ENCODE measurements at places on chromosomes 3 and 15.

DNA sequence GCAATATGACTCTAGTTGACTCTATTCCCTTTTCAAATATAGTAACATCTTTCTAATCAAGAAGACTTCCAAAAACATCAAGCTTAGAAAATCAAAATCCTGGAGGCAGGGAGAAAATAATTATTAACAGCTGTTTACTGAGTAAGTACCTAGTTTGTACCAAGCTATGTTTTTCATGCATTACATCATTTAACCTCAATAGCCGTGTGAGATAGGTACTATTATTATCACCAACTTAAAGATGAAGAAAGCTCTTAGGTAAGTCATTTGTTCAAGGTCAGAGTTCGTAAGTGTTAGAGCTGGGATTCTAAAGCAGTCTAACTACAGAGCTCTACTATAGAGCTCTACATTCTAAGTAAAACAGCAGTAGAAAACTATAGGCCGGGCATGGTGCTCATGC is 41.6 kb downstream of the GSK3B start:
- no peak for DNase-seq

GRCh38 chr3:171563298-171563697 is 103.1 kb upstream of the TNIK start:
- no peak for DNase-seq

DNA sequence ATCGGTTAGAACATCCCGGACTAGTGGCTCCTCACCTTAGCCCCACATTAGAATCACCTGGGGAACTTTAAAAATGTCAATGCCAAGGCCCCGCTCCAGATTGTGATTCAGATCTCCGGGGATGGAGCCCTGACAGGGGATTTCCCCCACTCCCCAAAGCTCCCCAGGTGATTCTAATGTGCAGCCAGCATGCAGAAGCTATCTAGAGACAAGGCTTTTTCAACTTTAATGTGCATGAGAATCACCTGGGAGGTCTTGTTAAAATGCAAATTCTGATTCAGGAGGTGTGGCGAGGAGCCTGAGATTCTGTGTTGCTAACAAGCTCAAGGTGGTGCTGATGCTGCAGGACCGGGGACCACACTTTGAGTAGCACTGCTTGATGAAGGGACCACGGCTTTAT is 156.7 kb downstream of the RAB11A start:
- no peak for DNase-seq

DNA sequence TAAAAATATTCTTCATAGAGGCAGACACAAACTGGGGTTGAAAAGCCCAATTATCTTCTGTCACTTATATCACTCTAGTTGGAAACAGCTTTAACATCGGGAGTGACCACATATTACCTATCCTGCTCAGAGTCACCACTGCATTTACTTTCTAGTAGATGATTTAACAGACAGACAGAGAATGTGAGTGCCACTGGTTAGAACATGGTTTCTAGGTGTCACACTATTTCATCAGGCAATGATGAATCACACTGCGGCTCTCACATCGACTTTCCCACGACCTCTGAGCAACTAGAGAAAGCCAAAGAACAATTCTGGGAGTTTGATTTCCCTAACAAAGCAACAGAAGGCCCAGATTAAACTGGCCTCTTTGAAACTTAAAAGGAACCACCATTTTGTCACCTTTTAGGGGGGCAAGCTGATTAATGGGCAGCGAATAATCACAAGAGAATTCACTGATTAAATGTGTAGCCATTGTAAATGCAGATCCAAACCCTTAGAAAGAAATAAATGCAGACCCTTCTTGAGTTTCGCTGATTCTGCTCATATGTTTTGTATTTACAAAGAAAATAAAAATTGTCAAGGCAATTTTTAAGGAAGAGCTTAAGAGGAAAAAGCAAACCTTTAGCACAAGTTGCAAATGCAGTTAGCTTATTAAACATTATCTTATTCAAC is 112.6 kb upstream of the KBTBD8 start:
- no peak for DNase-seq

DNA sequence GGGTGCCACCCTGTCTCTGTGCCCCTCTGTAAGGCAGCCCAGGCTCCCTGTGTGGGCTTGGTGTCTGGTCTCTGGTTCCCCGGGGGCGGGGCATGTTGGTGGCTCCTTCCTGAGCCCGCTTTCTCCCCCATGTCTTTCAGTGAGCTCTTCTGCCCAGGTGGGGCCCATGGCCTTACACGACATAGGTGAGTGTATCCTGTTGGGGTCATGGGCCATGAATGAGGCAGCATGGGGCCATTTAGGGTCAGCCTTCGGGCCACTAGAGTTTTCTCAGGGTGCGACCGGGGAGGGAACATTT is 195.1 kb downstream of the UBE3A start:
- no peak for DNase-seq

DNA sequence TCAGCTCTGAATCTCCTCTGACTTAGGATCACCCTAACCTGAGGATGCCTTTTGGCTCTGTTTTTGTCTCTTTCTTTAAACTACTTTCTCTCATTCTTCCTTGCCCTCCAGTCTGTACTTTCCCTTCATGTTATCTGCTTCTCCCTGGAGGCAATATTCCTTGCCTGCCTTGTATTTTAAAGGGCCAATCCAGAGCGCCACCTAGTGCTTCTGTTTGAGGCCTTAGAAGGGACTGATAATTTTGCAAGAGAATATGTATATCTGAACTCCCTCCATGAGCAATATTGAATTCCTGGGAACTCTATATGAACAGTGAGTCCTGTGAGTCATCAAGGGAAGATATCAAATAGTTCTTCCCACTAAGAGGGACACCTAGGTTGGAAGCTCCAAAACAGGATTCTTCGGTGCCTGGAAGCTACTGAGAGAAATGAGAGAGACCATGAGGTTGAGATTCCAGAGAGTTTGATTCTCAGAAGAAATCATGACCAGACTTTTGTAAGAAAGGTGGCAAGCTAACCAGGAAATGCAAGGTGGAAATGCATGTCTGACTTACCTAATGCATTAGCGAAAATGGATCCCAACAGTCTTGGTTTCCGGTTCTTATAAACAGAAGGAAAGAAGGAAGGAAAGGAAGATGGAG is 203.8 kb upstream of the CD96 start:
- DNase-seq, result no peak

- no peak for DNase-seq
Observed at GRCh38 chr3:150062492-150062891, 91.8 kb upstream of the PFN2 start.

GRCh38 chr3:150623945-150624344 is 20.8 kb downstream of the SELENOT start:
- no peak for DNase-seq

DNA sequence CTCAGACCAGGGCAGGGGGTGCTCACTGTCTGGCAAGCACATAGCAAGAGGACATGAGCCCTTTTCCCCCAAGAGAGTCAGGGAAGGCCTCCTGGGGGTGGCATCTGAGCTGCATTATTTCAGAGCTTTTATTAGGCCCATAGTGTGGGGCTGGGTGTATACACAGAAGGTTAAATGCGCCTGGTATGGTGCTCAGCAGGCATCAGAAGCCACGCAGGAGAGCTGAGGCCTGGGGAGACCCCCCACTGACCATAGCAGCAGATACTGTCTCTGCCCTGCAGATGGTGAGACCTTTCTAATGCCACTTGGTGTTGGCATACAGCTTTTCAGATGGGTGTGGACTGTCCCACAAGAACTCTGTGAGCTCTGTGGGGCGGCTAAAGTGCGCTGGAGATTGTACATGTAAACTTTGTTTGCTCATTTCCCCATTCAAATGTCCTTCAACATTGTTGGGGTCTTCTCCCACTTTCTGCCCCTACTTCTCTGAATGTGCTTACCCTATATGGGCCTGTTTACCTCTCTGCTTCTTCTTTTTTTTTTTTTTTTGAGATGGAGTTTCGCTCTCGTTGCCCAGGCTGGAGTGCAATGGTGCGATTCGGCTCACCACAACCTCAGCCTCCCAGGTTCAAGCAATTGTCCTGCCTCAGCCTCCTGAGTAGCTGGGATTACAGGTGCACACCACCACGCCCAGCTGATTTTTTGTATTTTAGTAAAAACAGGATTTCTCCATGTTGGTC is 62.2 kb downstream of the CDC25A start:
- no peak for DNase-seq

- DNase-seq, result no peak
Observed at GRCh38 chr3:196012941-196013476, 68.9 kb downstream of the TFRC start.

GRCh38 chr3:179297971-179298725 is 24.7 kb upstream of the ZNF639 start:
- DNase-seq, result no peak

DNA sequence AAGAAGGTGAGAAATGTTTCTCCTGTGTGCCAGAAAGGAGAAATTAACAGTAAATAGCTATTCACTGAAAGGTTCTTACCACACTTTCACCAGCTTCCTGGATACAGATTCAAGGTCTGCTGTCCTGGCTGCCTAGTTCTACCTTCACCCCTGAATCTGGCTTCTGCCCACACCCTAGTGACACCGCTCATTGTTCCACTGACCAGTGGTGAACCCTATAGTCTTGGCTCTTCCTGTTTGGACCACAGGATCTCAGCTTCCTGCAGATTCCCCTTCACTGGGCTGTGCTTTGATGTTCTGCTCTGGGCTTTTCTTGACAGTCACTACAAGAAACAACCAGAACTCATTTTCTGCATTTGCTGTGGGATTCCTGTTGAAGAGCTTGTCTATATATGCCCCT is 250.0 kb downstream of the XXYLT1 start:
- DNase-seq, result no peak

DNA sequence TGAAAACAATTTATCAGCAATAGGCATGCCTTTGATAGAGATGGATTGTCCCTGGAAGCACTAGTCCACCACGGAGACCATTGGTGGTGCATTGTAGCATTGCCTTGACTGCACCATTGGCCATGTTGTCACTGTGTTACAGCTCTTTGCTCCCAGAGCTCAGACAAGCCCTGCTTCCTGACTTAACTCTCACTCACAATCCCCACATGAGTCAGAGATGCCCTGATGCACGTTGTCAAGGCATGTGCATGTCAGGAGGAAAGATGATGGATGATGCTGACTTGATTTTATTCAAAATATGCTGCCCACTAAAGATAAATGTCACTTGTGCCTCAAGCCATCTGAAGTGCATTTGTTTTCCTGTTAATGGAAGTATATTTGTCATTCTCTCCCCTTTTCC is 266.1 kb downstream of the ARRDC4 start:
- no peak for DNase-seq

GRCh38 chr15:77807115-77807514 is 174.4 kb upstream of the LINGO1 start:
- no peak for DNase-seq

GRCh38 chr15:59236394-59236793 is 29.8 kb downstream of the LDHAL6B start:
- DNase-seq, result no peak

- DNase-seq, result no peak
Observed at GRCh38 chr15:63820210-63820609, 13.5 kb downstream of the HERC1 start.

DNA sequence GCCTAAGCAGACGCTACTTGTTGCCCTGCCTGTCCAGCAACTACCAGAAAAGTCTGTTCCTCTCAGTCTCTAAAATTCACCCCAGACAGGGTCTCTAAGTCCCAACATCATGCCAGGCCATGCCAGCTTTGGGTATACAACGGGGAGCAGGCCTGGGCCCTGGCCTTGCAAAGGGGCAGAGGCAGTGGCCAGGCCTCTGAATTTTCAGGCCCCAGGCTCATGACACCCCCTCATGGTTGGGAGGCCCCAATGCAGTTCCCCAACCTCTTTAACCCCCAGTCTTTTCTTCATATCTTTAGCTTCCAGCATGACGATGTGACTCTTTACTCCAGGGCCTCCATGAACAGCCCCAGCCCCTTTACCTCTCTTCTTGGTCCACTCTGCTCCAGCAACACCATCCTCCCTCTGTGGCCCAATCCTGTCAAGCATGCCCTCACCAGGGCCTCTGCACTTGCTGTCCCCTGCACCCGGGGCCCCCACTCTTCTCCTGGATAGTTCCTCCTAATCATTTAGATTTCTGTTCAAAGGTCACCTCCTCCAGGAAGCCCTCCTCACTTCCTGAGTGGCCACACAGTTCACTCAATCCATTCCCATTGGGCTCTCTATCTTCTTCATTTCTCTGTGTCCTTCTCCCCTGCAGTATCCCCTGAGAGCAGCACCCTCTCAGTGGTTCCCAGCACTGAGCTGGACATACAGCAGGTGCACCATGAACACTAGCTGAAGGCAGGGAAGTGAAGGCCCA is 4.8 kb downstream of the IQSEC1 start:
- DNase-seq, result no peak

- DNase-seq, result no peak
Observed at GRCh38 chr15:40914486-40914885, 14.7 kb upstream of the DLL4 start.

- no peak for DNase-seq
Observed at GRCh38 chr15:101660005-101660404, 7.8 kb upstream of the TM2D3 start.

- no peak for DNase-seq
Observed at GRCh38 chr15:75347222-75348033, 589 bp downstream of the NEIL1 start.

- no peak for DNase-seq
Observed at GRCh38 chr15:92705764-92706163, 50.2 kb upstream of the FAM174B start.

DNA sequence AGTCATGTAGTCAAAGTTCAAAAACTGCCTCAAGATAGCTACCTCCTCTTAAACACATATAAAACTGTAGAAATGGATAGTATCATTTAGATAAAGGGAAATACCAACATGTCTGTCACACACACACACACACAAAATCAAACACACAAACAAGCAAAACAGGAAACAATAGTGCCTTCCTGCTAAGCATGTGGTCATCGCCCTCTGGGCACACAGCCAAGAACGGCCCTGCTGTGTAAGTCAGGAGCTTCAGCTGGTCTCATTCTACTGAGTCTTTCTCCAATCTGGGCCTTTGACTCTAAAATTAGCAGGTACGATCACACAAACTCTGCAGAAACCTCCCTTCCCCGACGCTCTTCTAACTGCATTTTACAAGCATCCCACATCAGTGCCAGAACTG is 272.2 kb upstream of the CHRNA7 start:
- DNase-seq, result no peak

- no peak for DNase-seq
Observed at GRCh38 chr3:127774647-127775046, 47.7 kb downstream of the MGLL start.

- DNase-seq, result no peak
Observed at GRCh38 chr3:39505866-39506742, 38.6 kb downstream of the MOBP start.
